CD8-positive, alpha-beta memory T cell (primary cell): ENCODE measurements at places on chromosomes 6 and 20.
A peak's percentile ranks its signal among the peaks of the same experiment; 100 is the strongest.

DNA sequence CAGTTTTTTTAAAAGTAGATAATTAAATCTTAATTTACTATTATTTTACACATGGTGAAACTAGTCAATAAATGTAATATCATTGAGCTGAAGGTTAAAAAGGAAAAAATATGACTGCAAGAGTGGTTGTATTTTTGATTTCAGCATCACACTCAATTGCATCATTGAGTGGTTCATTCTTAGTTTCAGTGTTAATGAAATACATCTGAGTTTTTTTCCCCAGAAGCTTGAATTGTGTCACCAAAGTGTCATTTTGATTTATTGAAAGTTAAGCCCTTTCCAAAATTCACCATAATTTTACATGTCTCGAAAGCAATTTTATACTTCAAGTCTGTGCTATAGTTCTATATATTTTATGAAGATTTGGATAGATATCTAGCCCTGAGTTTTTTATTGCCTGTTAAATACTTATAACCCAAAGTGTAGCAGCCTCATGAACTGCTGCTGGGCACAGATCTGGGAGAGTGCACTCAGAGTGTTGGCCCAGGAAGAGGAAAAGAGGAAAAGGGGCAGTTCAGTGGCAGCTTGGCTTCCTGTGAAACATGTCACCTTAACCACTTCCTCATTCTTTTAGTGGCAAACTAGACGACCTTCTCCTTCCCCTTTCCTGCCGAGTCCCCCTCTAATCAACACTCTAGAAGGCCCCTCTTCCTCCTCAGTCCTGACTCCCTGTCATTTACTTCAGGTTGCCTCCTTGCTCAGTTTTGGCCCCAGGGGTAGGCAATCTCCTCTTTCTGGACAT, 140.7 kb downstream of the ESR1 start:
- no peaks in the 10 kb centered on the region for H3K27me3 ChIP-seq
- no peak overlapping the region for H3K4me3 ChIP-seq
- no peak overlapping the region for H3K27ac ChIP-seq
- H3K4me1 ChIP-seq = peaks cover 9% of the 10 kb centered on the region
- DNase-seq = no peak

DNA sequence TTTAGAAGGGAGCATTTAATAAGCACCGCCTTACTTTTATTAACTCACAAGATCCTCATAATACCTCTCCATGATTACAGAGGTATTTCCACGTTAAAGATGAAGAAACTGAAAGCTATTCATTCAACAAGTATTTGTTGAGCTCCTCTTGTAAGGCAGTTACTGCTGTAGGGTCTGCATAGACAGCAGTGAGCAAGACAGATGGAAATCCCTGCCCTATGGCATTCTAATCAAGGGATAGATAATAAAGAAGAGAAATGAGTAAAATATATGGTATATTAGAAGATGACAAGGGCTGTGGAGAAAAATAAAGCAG, 77.8 kb upstream of the CTNNBL1 start:
- H3K4me3 ChIP-seq = no peak overlapping the region
- no peak for DNase-seq
- H3K27me3 ChIP-seq = no peaks in the 10 kb centered on the region
- no peaks in the 10 kb centered on the region for H3K36me3 ChIP-seq
- no peaks in the 10 kb centered on the region for H3K4me1 ChIP-seq

- no peak for DNase-seq
- H3K27me3 ChIP-seq = no peaks in the 10 kb centered on the region
- no peak overlapping the region for H3K27ac ChIP-seq
- H3K4me3 ChIP-seq = no peak overlapping the region
- no peaks in the 10 kb centered on the region for H3K4me1 ChIP-seq
- H3K36me3 ChIP-seq = no peaks in the 10 kb centered on the region
Measured at GRCh38 chr20:61354001-61354390, 101.9 kb downstream of the CDH4 start.

DNA sequence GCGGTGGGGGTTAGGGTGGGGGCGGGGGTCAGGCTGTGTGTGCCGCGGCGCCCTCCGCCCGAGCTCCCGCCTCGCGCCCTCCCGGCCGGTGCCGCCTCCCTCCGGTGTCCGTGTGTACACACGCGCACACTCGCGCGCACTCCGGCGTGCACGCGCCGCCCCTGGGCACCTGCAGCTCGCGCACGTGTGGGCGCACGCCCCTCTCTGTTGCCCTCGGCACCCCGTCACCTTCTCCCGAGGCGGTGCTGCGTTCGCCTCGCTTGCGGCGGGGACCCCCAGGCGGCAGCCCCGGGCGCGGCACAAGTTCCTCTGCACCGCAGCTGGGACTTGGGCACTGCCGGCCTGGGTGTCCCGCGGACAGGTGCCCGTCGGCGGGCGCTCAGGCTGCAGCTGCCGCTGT, 525 bp downstream of the MACROD2 start:
- H3K36me3 ChIP-seq = no peaks in the 10 kb centered on the region
- H3K27ac ChIP-seq = no peak overlapping the region
- no peaks in the 10 kb centered on the region for H3K4me1 ChIP-seq
- H3K4me3 ChIP-seq = no peak overlapping the region
- H3K27me3 ChIP-seq = no peaks in the 10 kb centered on the region
- no peak for DNase-seq

- no peaks in the 10 kb centered on the region for H3K27me3 ChIP-seq
- H3K4me1 ChIP-seq = peaks cover 8% of the 10 kb centered on the region
- H3K4me3 ChIP-seq = no peak overlapping the region
- no peaks in the 10 kb centered on the region for H3K36me3 ChIP-seq
- peak; percentile 83 for DNase-seq
Measured at GRCh38 chr6:215335-216034, 76.8 kb upstream of the DUSP22 start.

DNA sequence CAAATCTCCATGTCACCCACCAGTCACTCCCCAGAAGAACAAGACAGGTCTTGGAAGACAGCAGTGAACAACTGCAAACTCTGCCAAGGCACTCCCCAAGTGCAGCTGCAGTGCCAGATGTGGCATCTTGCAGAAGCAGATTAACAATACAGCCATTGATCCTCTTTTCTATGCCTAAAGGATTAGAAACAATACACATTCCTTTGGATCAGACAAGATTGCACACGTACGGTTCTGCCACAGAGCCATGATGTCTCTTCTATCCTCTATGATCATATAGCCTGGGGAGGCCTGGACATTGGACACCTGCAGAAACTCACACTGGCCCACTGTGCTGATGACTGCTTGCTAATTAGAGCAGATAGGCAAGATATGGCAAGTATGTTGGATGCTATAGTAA, 155.9 kb downstream of the MYLK4 start:
- no peaks in the 10 kb centered on the region for H3K36me3 ChIP-seq
- no peaks in the 10 kb centered on the region for H3K27me3 ChIP-seq
- no peak for DNase-seq
- no peak overlapping the region for H3K4me3 ChIP-seq
- no peak overlapping the region for H3K27ac ChIP-seq

DNA sequence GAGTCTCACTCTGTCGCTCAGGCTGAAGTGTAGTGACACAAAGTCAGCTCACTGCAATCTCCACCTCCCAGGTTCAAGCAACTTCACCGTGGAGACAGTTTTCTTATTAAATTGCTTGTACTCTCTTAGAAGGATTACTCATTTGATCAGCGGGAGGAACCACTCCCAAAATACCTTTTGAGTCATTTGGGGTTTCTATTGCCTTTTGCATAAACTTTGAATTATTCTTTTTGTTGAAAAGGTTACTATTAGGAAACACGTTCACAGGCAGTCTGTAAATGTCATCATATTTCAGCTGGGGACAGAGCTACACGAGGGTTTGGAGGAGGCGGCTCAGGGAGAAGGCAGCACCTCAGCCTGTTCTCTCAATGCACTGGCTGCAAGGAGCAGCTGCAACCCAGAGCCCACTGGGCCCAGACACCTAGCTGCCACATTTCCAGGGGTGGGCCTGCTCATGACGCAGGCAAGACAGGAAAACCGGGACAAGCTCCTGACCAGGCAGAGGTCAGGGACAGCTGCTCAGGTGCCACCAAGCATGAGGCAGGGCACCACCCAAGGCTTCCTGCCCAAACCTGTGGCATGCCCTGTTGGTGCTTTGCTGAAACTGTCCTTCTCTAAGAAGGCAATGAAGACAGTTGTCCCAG, 205.9 kb downstream of the BMP7 start:
- no peaks in the 10 kb centered on the region for H3K4me1 ChIP-seq
- H3K27me3 ChIP-seq = no peaks in the 10 kb centered on the region
- no peaks in the 10 kb centered on the region for H3K36me3 ChIP-seq
- H3K27ac ChIP-seq = no peak overlapping the region

GRCh38 chr6:57162028-57162427, 10.1 kb upstream of the BAG2 start:
- DNase-seq = no peak
- H3K4me3 ChIP-seq = no peak overlapping the region
- no peaks in the 10 kb centered on the region for H3K36me3 ChIP-seq
- H3K27ac ChIP-seq = no peak overlapping the region
- H3K27me3 ChIP-seq = no peaks in the 10 kb centered on the region
- no peaks in the 10 kb centered on the region for H3K4me1 ChIP-seq

GRCh38 chr20:37161830-37162549, 17.1 kb upstream of the RPN2 start:
- no peaks in the 10 kb centered on the region for H3K4me1 ChIP-seq
- no peaks in the 10 kb centered on the region for H3K27me3 ChIP-seq
- H3K36me3 ChIP-seq = no peaks in the 10 kb centered on the region

DNA sequence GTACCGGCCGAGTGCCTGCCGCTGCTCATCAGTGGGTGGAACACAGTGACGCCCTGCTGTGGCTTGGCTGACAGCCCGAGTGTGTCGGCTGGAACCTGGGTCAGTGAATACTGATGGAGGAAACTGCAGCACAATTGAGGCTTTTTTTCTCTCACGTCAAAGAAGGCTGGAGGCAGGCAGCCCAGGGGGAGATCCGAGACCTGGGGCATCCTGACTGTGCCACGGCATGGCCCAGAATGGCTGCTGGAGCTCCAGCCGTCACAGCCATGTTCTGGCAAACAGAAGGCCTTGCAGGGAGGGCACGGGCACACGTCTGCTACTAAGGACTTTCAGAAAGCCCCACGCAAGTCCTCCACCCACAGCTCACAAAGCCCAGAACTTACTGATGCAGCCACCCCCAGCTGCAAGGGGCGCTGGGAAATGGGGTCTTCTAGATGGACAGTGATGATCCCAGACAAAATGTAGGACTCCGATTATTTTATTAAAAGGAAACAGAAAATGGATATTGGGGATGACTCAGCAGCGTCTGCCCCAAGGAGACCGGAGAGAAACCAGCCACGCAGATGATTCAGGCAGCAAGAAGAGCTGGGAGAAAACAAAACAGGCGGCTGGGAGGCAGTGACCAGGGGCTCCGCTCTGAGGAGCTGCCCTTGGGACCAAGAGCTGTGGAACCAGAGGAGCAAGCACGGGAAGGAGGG, 140.0 kb downstream of the TAF4 start:
- no peak overlapping the region for H3K27ac ChIP-seq
- H3K4me3 ChIP-seq = no peak overlapping the region
- no peaks in the 10 kb centered on the region for H3K4me1 ChIP-seq
- no peak for DNase-seq
- no peaks in the 10 kb centered on the region for H3K36me3 ChIP-seq

DNA sequence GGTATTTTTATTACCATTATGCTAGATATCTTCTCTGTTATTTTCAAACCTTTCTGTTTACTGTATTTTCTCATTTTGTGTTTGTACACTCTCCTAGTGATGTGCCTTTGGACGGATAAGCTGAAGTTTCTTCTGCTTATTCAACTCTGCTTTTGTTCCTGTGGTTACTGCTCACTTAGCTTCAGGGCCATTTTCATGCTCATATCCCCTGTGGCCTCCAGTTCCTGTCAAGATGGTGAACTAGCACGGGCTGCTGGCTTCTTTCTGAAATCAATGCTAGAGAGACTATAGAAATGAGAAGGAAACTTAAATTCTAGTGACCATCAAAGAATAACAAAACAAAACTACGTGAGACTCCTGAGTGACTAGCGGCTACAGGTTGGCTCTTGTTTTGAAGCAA, 6.8 kb upstream of the CST8 start:
- DNase-seq = no peak
- no peaks in the 10 kb centered on the region for H3K4me1 ChIP-seq
- H3K4me3 ChIP-seq = no peak overlapping the region
- no peaks in the 10 kb centered on the region for H3K27me3 ChIP-seq
- H3K27ac ChIP-seq = no peak overlapping the region

DNA sequence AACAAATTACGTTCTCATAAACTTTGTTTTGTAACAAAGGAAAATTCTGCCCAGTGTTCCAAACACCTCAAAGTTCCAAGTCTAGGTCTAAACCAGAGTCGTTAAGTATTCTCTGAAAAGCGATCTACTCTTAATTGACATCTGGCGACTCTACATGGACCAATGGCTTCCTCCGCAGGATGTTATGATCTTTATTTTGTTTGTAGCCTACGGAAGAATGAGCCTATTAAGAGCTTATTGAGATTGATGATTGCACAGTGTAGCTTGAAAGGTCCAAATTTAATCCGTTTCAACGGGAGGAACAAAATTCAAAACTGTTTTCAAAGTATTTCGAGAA, 61.1 kb downstream of the FAM217A start:
- H3K4me3 ChIP-seq = peak overlapping the region; percentile 74
- H3K27ac ChIP-seq = peak overlapping the region; percentile 93
- no peak for DNase-seq
- no peaks in the 10 kb centered on the region for H3K27me3 ChIP-seq
- H3K36me3 ChIP-seq = no peaks in the 10 kb centered on the region

GRCh38 chr6:3269281-3269975, 10.7 kb downstream of the PSMG4 start:
- H3K36me3 ChIP-seq = peaks cover 14% of the 10 kb centered on the region
- H3K27ac ChIP-seq = no peak overlapping the region
- H3K4me1 ChIP-seq = no peaks in the 10 kb centered on the region
- no peaks in the 10 kb centered on the region for H3K27me3 ChIP-seq

DNA sequence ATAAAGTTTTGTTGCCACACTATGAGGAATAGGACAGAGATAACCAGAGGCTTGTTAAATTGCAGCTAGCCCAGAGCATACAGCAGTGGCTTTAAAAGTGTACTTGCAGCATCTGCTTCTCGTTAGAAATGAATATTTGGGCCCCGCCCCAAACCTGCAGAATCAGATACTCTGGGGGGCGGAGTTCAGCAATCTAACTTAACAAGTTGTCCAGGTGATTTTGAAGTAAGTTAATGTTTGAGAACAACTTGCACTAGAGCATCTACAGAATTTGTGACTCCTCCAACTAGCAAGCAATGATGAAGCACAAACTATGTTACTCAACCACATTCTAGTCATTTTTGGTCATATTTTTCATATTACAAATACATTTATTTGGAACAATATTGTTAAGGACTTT, 10.6 kb upstream of the SUPT3H start:
- no peak overlapping the region for H3K4me3 ChIP-seq
- no peaks in the 10 kb centered on the region for H3K4me1 ChIP-seq
- H3K36me3 ChIP-seq = no peaks in the 10 kb centered on the region
- no peak for DNase-seq

GRCh38 chr6:159695984-159696383, 2.9 kb upstream of the SOD2 start:
- H3K4me1 ChIP-seq = peaks cover 32% of the 10 kb centered on the region
- no peak overlapping the region for H3K4me3 ChIP-seq
- H3K27ac ChIP-seq = no peak overlapping the region
- no peaks in the 10 kb centered on the region for H3K27me3 ChIP-seq

DNA sequence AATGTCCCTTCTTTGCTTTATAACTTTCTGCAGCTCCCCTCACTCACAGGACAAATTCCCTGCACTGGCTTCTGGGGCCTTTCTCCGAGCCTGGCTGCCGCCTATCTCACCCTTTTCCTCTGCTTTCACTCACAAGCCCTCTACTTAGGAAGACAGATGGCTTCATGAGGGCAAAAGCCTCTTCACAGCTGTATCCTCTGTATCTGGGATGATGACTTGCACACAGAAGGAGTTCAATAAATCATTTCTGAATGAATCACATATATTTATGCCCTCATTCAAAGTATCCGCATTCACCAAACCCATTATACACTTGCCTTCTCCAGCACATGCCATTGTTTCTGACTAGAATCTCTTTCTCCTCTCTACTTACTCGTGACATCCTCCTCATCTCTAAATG, 159.0 kb upstream of the RIPOR2 start:
- H3K4me1 ChIP-seq = no peaks in the 10 kb centered on the region
- H3K27ac ChIP-seq = no peak overlapping the region
- H3K36me3 ChIP-seq = peaks cover 10% of the 10 kb centered on the region
- no peaks in the 10 kb centered on the region for H3K27me3 ChIP-seq
